Fibroblast of skin of abdomen (primary cell): ENCODE measurements at places on chromosomes 3 and 15.

GRCh38 chr3:123193448-123194101 lies 8.2 kb upstream of the SEC22A start:
- DNase-seq, result no peak

DNA sequence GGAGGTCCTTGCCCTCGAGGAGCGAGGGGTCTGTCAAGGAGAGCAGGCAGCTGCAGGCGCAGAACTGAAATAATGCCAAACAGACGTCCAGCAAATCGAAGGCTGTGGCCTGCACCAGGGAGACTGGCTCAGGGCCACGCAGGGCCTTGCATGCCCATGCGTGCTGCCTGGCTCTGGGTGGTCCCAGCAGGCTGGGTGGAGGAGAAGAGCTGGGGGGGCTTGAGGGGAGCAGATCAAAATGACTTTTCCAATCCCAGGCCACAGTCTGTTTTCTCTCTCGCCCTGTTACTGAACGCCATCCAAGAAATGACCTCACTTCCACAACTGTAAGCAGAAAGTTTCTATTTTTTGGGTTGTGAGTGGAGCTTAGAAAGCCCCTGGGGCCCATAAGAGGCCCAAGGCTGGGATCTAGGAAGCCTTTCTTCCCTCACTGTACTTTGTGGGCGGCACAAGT lies 96.9 kb upstream of the RPL32 start:
- DNase-seq, result peak; percentile 30

- no peak for DNase-seq
These were observed 94.1 kb downstream of the TCF12 start for GRCh38 chr15:57012556-57012955.

- DNase-seq, result no peak
These were observed 158.8 kb upstream of the GPR149 start for GRCh38 chr3:154588831-154589230.

GRCh38 chr3:52091586-52092270 lies 35.4 kb upstream of the DUSP7 start:
- DNase-seq, result peak; percentile 14

DNA sequence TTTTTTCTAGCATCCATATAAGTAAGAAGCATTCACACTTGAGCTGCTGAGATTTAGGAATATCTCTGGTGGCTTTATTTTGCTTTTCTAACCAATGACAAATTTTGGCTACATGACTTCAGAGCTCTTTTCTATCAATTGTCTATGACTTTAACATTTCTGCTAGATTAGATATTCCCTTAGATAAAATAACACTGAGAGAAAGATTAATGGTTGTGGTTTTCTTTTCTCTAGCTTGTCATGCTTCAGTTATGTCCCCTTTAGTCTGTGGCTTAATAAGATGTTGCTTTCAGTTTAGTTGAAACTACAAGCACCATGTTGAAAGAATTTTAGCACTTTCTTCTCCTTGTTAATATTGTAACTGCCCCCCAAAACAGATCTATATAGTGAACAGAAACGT lies 665.6 kb upstream of the CCDC54 start:
- DNase-seq, result peak; percentile 88

GRCh38 chr3:194050782-194051320 lies 85.1 kb upstream of the HES1 start:
- no peak for DNase-seq

DNA sequence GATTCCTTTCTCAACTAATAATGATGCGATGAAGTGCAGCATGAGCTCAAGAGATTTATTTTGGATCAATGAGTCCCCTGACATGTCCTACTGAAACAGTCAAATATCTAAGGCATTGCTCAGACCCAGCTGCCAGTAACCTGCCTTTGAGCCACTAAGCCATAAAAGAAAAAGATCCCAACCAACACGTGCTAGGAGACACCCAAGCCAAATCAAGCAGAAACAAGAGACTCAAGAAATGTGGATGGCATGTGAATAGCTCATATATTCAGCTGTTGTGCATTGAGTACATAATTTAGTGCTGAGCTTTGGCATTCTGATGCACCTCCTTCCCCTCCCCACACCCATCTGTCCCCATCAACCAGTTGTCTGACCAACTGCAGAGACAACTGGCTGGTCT lies 29.2 kb downstream of the GJD2 start:
- peak; percentile 49 for DNase-seq

GRCh38 chr3:116618930-116619329 lies 90.6 kb upstream of the TUSC7 start:
- DNase-seq, result no peak

DNA sequence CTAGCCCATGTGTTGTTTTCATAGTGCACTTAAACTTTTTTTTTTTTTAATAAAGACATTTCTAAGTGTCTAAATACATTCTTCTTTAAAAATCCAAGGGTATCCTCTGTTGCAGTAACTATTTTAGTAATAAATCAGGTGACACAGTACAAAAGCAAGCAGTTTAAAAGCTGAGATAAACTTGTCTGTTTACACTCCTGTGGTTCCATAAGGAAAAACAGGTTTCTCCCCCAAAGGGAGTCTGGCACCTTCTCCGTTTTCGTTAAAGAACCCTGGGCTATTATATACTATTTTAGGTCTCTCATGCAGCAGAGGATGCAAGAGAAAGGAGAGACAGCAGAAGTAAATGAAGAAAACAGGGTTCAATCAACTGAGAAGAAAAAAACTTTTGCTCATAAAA lies 43.2 kb upstream of the TMEM45A start:
- DNase-seq, result no peak

- DNase-seq, result peak; percentile 21
These were observed 152.9 kb upstream of the GOLIM4 start for GRCh38 chr3:168248383-168249204.

GRCh38 chr3:112097378-112097777 lies 11.2 kb downstream of the C3orf52 start:
- peak; percentile 99 for DNase-seq

DNA sequence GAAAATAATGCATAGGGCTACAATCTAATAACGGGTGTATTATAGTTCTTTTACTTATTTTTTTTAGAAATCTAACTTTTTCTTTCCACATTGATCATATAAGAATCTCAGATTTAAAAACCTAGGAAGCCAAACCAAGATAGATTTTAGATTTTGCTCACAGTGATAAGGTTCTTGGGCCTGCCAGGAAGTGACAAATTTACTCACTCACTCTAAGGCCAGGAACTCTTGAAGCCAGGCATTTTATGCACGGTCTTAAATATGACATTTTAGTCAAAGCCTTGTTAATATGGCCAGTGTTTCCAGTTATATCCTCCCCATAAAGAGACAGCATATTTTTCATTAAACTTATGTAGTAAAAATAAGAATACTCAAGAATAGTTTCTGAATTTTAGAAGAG lies 271.4 kb downstream of the SQOR start:
- no peak for DNase-seq

GRCh38 chr3:97883736-97884135 lies 61.9 kb downstream of the CRYBG3 start:
- DNase-seq, result no peak

DNA sequence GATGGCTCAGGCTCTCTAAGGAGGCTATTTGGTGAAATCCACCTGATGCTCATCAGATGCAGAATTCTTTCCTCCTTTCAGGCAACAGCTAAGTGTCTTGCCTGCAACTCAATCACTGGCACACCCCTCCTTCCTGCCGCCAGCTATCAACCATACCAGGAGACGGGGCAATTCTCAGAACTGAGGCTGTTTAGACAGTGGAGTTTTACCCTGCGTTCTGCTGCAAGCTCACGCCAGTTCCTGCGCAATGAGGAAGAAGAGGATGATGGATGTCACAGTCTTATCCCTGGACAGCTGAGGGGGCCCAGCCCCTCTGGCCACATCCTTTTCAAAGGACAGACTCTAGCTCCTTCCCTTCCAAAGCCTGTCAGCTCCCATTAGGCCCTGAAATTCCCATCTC lies 7.0 kb upstream of the MANF start:
- DNase-seq, result no peak

- DNase-seq, result peak; percentile 56
These were observed 70.0 kb upstream of the CGNL1 start for GRCh38 chr15:57306161-57306943.

GRCh38 chr3:61357902-61358301 lies 106.7 kb upstream of the FHIT start:
- DNase-seq, result no peak

DNA sequence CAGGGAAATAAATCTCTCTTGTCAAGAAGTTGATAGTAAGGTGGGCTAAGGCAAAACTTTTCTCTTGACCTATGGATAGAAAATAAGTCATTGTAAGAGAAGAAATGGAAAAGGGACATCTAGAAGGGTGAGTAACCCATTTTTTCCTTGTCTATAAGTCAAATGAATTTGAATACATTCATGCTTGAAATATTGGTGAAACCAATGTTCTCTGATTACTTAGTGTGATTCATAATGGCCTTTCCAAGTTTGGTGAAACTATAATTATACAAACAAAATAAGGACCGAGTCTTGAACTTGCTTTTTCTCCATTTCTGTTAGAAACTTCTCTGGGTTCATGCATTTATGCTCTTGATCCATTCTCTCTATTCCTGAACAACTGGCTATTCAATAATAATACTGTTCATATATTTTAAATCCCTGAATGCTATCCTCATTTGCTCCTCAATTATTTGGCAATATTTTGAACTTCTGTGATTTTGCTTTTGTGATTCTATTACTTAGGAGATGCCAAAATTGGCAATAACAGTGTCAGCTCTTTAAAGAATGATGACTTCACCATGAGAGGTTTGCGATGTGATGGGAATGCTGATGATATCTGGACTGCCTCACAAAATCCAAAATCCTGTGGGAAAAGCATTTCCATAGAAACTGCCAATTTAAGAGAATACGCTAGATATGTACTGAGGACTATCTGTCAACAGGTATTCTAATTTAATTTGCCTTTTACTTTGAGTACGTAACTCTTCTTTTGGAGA lies 12.3 kb downstream of the P2RY12 start:
- DNase-seq, result peak; percentile 51

DNA sequence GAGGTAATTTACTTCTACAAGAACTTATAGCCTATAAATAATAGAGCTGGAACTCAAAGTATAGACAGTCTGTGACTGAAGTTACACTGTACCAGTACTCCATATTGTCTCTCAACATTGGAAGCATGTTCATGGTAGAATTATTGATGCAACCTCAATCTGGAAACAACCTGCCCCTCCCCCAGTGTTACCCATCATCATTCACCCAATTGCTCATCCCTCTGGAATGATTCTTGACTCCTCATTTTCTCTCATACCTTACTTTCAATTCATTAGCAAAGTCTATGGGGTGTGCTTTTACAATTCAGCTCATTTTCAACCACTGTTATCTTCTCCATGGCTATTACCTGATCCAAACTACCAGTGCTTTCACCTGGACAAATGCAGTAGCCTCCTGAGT lies 151.7 kb downstream of the CPNE4 start:
- DNase-seq, result peak; percentile 4
